Fibroblast of skin of abdomen (primary cell): ENCODE measurements at places on chromosomes 7 and 10.

DNA sequence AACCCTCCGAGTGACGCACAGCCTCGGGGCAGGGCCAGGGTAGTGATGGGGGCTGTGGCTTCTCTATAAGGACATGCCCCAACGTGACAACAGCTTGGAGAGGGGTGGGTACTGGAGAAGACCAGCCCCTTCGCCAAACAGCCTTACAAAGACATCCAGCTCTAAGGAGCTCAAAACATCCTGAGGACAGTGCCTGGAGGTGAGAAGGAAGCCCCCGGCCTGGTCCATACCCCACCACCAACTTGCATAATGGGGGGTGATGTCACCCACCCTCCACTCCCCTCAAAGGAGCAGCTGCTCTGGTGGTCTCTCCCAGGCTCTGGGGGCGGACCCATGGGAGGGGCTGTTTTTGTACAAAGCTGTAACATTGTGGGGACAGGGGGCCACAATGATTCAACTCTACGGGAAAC is 15.1 kb downstream of the PRSS2 start:
- no peak for DNase-seq

DNA sequence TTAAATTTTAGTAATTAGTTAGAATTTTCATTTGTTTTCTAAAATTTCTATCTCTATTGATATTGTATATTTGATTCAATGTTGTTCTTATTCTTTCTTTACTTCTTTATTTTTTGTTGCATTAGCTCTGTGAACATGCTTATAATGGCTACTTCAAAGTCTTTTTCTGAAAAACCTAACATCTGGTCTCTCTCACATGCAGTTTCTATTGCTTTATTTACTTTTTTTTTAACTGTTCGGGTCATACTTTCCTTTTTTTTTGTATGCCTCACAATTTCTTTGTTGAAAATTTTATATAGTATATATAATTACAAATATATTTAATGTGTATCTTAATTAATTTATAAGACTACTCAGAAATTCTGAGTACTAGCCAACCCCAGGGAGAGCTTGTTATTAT is 52.1 kb upstream of the PLXDC2 start:
- DNase-seq: no peak

- peak; percentile 87 for DNase-seq
Observed at GRCh38 chr7:64307254-64308015, 6.3 kb upstream of the ZNF736 start.

- DNase-seq: no peak
Observed at GRCh38 chr10:89861199-89861573, 159.8 kb downstream of the KIF20B start.

- no peak for DNase-seq
Observed at GRCh38 chr10:67861750-67862432, 22.6 kb upstream of the SIRT1 start.

DNA sequence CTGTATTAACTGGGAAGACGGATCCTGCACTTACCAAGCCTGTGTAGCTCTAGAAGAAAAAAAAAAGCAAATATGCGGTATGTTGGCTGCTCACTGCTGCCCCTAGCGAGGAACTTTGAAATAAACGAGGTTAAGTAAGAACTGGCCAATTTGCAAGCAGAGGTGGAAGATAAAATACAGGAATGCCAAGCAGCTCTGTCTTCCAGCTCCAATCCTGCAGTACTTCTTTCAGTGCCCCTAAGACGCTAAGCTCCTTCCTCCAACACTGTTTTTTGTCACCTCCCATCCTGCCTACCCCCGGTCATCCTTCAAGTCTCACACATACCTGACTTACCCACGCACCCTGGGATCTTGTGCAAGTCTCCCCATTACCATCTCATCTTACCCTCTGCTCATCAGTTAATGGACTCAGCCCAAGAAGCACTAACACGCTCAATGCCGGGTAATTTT is 809 bp downstream of the C10orf143 start:
- DNase-seq: peak; percentile 87

DNA sequence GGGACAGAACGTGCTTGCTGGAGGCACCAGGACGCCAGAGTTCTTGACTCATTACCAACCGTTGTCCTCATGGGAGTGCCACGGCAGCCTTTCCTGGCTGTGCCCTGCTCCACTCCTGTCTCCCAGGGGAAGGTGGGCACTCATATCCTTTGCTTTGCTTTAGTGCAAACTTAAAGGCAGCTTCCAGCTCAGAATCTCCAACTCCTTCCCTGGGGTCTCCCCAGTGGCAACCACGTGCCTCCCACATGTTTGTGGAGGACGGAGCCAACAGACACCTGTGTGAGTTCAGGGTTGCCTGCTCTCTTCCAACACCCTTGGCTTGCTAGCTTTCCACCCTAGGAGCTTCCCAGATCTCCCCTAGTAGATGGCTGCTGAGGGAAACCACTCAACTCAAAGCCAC is 52.0 kb upstream of the HMX3 start:
- no peak for DNase-seq

- peak; percentile 78 for DNase-seq
Observed at GRCh38 chr10:102627736-102628293, 16.5 kb upstream of the TRIM8 start.

GRCh38 chr10:124305131-124305530 is 113.6 kb downstream of the OAT start:
- no peak for DNase-seq

- no peak for DNase-seq
Observed at GRCh38 chr7:107824858-107825257, 21.8 kb upstream of the SLC26A3 start.

GRCh38 chr7:1936531-1937251 is 266.6 kb downstream of the ELFN1 start:
- no peak for DNase-seq

- no peak for DNase-seq
Observed at GRCh38 chr10:132385721-132386418, 11.1 kb upstream of the PWWP2B start.

DNA sequence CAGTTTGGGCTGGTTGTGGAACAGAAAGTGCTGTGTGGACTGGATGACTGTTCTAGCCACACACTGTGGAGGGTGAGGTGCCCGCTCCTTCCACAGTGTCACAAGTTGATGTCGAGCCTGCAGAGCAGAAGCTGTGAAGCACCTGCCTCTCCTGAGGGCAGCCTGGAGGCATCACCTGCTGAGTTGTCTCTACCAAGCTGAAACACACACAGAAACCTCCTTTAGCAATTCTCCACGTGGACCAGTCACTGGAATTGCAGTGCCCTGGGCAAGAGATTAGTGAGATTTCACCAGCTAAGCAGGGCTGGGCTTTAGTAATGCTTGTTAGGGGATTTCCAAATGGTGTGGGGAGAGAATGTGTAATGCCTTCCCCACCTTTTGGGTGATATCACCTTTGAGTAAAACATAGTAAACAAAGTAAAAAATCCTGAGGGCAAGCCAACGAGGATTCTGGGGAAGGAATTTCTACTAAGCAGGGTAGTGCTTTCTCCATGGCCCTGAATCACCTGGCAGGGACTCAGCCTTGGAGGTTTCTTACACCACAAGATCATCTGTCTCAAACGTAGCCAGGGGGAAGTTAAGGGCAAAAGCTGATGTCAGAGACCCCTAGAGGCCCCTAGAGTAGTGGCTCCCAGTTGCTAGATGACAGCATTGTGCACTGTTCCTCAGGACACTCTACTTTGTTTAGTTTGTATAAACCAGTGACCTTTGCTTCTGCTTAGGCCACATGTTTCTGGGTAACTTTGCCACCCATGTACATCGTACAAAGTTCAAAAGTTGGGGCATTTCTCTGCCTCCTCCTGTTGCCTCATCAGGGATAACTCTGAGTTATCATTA is 233.1 kb upstream of the IGFBP3 start:
- DNase-seq: no peak

GRCh38 chr10:5600908-5601307 is 65.5 kb downstream of the ASB13 start:
- DNase-seq: no peak

DNA sequence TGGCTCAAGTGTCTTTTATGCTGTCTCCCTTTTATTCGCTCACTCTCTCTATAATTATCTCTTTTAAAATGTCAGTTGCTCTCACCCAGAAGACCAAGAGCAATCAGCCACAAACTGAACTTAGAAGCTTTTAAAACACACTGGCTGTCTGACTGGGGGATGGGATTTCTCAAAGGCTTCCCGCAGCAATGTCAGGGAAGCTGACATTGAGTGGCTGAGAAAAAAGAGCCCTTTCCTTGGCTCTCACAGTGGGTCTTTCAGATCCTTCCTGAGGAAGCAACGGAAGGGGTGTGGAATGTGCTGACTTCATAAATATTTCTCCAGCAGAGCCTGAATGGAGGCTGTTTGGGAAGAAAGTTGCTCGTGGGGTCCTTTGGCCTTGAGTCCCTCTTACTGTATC is 445.7 kb upstream of the C7orf33 start:
- DNase-seq: no peak

DNA sequence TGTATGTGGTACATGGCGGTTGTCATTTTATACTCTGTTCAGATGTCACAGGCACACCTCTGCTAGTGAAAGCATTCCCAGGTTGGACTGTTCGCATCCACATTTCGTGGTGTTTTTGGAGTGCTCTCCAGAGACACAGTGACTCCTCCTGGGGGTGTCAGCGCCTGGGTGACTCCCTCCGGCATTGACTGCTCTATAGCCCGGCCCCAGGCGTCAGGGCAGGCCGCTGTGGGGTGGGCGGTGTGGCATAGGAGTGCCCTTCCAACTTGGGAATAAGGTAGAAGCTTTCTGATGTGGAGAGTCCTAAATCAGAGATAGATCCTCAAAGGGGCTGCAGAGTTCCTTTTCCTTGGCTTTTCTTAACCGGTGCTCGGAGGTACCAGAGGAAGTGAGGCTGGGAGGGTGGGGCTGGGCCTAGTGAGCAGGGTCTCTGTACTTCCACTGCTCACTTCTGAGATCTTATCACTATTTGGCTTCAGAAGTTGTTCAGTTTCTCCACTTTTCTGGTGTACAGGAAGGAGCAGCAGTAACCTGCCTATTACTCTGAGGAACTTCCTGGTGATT is 32.3 kb downstream of the CCNY start:
- no peak for DNase-seq

- DNase-seq: peak; percentile 49
Observed at GRCh38 chr7:93958216-93958615, 36.7 kb downstream of the GNG11 start.
